ENCODE measurements at places on chromosomes 5 and 9.

DNA sequence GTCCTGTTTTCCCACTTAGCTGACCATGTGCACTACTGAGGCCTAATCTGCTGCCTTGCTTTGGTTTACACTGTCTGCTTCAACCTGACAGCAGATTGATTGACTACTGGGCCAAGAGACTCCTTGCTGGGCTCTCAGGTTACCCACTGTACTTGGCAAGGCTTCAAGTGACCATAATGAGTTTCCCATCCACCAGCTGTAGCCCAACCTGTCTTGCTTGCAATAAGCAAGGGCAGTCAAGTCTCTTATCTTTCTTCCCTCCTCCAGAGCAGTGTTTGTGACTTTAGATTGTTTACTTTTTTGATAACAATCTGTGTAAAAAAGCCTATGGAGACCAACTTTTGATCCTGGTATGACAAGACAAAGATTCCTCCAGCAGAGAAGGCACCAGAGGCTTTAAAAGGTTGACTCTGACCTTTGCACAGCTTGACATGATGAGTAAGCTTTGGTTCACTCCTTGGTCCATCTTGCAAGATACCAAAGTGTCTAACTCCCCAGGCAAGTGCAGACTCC is 912.3 kb upstream of the SEMA6A start:
- DNase-seq = no peak

DNA sequence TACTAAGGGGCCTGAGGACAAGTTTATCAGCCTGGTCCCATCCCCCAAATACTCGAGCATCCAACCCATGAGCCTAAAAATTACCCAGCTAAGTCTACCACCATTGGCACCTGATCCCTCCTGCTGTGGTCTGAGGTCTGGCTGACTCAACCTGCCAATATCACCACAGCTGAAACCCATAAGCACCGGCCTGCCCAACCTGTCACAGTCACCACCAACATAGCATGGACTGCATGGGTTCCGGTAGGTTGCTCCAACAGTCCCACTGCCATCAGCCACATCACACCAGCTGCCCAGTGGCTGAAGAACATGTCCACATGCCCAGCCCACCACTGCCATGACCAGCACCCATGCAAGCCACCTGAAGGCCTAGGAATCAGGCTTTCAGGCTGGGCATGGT is 495.0 kb downstream of the PRELID2 start:
- no peak for DNase-seq

DNA sequence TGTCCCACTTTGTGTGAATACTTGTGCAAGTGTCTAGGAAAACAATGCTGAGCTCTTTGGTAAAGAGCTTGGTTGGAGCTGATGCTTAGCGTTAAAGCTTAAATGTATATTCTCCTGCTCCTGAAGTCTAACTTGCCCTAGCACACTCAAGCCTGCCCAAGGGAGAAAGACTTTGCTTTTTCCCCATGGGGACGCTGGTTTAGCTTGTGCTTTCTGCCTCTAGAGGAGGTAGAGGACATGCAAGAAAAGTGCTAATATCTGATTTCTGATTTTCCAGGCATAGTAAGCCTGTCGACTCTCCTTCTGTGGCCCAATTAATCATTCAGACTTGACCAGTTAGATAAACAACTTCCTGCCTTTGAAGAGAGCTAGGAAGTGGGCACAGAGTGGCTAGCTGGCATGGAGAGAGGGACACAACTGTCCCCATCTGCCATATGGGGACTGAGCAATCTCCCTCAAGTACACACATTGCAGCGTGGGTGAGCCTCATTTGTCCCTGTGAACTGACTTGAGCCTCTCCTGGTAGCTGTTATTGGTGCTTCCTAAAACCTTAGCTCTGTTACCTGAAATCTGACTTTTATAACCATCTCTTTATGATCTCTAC is 348.4 kb downstream of the BRINP1 start:
- no peak for DNase-seq

GRCh38 chr5:66529704-66530103 is 66.5 kb upstream of the MAST4 start:
- DNase-seq = no peak

GRCh38 chr9:8842402-8843193 is 1043.0 kb upstream of the DMAC1 start:
- no peak for DNase-seq

GRCh38 chr5:139668064-139668880 is 20.1 kb downstream of the CXXC5 start:
- DNase-seq = no peak

DNA sequence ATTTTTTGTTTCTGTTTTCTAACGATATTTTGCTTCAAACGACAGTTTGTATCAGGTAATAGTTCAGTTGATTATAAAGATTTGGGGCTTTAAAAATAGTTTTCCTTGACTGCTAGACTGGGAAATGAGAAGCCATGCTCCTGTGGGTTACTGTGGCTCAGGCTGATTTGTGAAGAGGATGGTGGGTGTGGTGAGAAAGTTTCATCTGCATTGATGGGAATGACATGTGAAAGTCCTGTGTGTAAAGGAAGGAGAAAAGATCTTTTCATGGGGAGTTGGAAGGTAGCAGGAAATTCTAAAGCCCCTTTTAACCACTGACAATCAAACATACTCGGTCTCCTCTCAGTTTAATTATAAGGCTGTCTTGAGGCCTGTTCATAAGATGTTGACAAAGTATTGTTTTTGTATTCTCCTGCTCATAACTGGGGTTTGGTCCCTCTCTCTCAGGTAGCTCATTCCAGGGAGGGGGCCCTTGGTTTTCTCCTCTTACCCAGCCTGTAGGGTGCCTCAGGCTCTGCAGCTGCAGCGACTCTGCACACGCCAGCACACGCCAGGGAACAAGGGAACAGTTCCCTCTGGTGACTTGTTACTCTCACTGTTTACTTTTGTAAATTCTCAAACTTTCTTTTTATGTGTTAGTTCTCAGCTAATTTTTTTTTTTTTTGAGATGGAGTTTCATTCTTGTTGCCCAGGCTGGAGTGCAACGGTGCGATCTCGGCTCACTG is 91.6 kb downstream of the CARTPT start:
- DNase-seq = no peak

GRCh38 chr9:75372499-75373268 is 284.4 kb downstream of the OSTF1 start:
- no peak for DNase-seq

DNA sequence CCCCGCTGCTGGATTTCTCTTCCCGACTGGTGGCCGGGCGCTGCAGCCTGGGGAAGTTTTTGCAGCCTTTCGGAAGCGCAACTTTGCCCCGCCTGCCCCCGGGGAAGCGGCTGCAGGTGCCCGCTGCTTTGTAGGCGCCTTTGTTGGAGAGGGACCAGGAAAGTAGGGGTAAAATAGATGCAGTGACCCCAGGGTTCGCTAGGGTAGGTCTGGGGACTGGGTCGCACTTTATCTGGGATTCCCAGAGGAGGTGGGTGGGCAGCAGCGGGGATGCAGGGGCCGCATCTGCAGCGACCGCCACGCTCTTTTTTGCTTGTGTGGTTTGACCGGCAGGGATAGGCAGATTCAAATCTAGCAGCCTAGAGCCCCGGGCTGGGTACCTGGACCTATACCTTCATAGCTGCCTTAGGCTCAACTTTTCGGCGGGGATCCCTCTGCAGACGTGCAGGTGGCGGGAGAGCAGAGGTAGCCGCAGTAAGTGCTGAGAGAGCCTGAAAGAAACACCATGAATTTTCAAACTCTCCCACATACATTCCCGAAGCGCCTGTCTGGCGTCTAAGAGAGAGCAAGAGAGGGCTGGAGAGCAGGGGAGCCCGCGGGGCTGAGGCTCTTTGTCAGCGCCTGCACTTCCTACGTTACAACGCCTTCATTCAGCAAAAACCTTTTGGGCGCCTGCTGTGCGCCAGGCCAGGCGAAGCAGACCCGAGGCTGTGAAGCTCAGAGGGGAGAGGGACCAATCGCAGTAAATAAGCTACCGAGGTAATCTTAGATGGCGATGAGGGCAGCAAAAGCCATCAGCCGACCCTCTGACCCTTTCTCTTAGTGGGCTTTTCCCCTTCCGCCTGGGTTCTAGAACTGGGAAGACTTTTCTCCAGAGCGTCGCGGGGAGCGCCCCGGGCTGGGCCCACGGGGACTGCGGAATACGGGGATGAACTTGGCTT is 642 bp downstream of the SV2C start:
- no peak for DNase-seq

Measured in fibroblast of pulmonary artery (primary cell).